Panc1 (cell line): ENCODE measurements at places on chromosomes 5 and 9.

DNA sequence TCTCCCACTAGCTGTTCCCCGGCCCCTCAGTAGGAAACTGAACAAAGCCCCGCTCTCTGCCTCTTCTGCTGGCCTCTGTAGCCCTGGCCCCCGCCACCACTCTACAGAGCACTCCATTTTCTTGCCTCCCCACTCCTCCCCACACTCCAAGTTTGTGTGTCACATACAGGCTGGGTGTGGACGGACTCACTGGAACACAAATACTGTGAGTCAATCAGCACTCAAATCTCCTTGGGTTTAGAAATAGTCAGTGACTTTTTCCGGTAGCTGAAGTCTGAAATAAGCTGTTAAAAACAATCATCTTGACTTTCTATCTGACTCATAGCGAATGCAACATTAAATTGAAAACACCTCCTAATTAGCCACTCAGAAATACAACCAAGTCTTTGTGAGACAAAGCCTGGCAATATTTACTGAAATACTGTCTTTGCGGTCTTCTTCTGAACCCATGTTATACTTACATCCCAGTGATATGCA lies 122.5 kb downstream of the LHFPL2 start:
- no peak for DNase-seq

DNA sequence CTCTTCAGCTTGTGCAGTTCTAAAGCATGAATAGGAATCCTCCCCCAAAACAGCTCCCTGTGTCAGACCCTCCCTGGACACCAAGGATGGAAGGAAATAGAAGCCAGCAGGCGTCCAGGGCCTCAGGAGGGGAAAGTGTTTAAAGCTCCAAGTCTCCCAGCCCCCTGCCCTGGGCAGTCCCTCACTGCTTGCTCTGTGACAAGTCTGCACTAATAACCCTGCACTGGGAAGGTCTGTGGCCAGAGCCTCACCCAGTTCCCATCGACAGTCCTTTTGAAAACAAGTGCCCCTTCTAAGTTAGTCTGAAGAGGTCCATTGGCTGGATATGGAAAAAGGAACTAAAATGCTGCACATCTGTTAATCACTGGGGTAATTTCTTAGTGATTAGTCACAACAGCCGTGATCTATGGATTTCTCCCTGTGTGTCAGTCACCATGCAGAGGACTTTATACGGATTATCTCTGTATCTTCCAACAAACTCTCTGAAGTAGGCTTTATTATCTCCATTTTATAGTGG lies 195.3 kb downstream of the FBXL7 start:
- no peak for DNase-seq

- DNase-seq, result no peak
These were observed 76.9 kb downstream of the CDH6 start for GRCh38 chr5:31270396-31270795.

DNA sequence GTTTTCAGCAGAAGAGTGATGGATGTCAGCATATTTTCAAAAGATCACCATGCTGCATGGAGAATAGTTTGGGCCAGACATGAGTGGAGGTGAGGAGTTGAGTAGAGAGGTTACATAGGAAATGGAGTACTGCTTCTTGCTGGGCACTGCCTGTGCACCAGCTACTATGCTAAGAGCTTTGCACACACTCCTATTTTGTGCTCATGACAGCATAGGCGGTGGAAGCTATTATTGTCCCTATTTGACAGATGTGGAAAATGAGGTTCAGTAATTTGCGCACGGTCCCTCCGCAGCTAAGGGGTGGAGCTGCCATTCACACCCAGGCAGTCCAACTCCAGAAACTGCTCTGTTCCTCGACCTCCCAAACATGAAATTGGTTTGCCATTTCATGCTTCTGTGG lies 67.8 kb downstream of the ENTREP1 start:
- no peak for DNase-seq

- no peak for DNase-seq
These were observed 33.3 kb downstream of the TAS2R1 start for GRCh38 chr5:9596824-9597223.
